ENCODE measurements at places on chromosomes 2 and 18.

DNA sequence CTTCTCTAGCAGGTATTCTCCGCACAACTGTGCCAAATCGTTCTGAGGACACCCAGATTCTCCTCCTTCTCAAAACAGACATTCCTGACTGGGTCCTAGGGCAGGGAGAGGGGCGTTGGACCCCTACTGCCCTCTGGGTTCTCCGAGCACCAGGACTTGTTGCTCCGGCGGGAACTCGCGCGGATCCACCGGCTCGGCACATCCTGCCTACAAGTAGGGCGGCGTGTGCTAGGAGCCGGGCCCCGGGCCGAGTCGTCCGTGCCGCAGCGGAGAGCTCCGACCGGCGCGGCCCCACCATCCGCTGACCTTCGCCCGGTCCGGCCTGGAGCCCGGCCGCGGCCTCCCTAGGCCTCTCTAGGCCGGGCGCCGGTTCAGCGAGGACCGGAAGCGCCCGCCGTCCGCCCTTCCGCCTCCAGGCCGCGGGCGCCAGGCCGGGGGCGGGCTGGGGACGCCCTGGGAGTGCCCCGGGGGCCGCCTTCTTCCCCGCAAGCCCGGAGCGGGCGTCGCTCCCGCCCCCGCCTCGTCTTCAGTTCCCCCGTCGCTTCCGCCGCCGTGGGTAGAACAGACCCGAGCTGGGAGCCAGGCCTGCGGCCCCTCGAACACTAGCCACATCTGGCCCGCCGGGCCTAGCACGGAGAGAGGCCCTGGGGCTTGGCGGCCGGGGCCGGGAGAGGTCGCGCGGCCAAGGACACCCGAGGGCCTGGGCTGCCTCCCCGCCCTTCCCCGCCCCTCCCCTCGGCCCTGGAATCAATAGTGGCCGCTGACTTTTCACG lies 7.6 kb upstream of the ONECUT2 start:
- peak; percentile 18 for DNase-seq

GRCh38 chr2:78561876-78562275 lies 463.6 kb upstream of the REG3G start:
- no peak for DNase-seq

- DNase-seq = no peak
Observed at GRCh38 chr2:21233194-21233593, 109.4 kb downstream of the TDRD15 start.

DNA sequence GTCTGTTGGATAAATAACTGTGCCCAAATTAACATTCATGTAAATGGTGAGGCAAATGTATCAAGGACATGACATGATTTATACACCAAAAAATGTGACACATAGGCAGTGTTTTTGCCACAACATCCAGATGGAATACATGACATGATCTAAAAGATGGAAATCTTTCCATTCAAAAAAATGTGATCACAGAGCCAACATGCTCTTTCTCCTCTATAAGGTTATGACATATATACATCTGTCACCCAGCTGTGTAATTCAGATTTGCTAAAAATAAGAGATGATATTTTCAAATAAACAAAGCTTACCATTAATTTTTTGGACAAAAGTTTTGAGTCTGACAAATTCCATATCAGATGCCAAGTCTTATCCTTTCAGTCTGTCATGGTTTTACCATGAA lies 95.5 kb upstream of the COL3A1 start:
- DNase-seq = no peak

DNA sequence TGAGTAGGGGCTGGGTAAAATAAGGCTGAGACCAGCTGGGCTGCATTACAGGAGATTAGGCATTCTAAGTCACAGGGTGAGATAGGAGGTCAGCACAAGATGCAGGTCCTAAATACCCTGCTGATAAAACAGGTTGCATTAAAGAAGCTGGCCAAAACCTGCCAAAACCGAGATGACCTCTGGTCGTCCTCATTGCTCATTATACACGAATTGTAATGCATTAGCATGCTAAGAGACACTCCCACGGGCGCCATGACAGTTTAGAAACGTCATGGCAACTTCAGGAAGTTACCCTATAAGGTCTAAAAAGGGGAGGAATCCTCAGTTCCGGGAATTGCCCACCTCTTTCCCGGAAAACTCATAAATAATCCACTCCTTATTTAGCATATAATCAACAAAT lies 132.2 kb downstream of the ARL4C start:
- no peak for DNase-seq
